ENCODE measurements at places on chromosomes 11 and 22. TPM values are rescaled to one million over a fixed set of nuclear protein-coding genes. Genes with fewer than 3 reads are reported as not detected.

APLNR gene
- total RNA-seq = 74.6 TPM

PIH1D2 gene
- 1.6 TPM for total RNA-seq

CRACR2B gene
- 5.7 TPM for total RNA-seq

PRR33 gene
- 1.0 TPM for total RNA-seq

E2F8 gene
- total RNA-seq = 4.2 TPM

CCDC81 gene
- 0.52 TPM for total RNA-seq

OR4D5 gene
- 0.52 TPM for total RNA-seq

ZDHHC5 gene
- 19.3 TPM for total RNA-seq

MRGPRD gene
- total RNA-seq = not detected

CECR2 gene
- total RNA-seq = 8.9 TPM

CHADL gene
- 2.1 TPM for total RNA-seq

TRIM29 gene
- 0.52 TPM for total RNA-seq

NXPE4 gene
- not detected for total RNA-seq

Measured in skeletal muscle tissue (tissue), 5 donors.